Peyer's patch (tissue), 4 donors: ENCODE measurements at places on chromosomes 2 and 18. TPM values are rescaled to one million over a fixed set of nuclear protein-coding genes. Genes with fewer than 3 reads are reported as not detected.

PUM2 gene
- 88.3 TPM for total RNA-seq

RAB27B gene
- total RNA-seq: 4.6 TPM

GCG gene
- 36.9 TPM for total RNA-seq

CIDEA gene
- not detected for total RNA-seq

DNA sequence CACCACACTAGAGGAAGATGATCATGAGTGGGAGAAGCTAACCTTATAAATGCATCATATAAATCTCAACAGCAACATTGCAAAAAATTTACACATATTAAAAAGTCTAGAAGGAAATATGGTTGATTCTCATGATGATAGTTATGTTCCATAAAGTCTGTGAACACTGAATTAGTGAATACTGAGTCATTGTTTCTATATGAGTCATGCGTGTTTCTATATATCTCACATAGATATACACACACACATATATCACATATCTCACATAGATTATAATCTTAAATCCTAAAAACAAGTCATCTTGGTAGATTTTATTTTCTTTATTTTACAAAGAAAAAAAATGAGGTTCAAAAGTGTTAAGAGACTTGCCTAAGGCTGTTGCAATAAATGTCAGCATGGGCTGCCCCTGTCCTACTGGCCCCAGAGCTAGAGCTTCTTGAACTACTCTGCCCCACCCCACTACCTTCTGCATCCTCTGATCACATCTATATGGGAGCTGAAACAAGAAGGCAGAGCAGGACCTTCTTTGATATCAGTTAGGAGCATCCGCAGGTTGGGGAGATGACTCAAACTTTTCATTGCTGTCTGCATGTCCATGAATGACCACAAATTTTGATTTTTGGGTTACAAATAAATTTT is 81.8 kb upstream of the ADAM23 start:
- DNase-seq: no peak

- DNase-seq: no peak
Observed at GRCh38 chr2:9984217-9984739, 32.8 kb downstream of the GRHL1 start.

DNA sequence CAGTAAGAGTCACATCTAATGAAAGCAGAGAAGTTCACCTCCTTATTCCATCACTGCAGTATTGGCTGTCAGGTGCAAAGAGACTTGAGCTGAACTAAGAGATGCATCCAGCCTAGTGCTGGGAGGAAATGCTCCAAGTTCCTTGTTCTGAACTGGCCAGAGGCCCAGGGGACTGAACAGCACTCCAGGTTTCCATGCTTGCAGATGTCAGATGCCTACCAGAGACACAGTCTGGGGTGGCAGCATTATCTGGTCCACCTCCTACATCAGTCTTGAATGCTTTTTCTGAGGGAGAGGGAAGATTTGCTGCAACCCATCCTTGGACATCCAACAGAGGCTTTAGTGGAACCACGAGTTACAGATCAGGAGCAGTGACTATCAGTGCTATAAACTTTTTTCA is 331.3 kb downstream of the CYRIA start:
- no peak for DNase-seq

- no peak for DNase-seq
Observed at GRCh38 chr2:236178890-236179235, 10.7 kb upstream of the GBX2 start.

DNA sequence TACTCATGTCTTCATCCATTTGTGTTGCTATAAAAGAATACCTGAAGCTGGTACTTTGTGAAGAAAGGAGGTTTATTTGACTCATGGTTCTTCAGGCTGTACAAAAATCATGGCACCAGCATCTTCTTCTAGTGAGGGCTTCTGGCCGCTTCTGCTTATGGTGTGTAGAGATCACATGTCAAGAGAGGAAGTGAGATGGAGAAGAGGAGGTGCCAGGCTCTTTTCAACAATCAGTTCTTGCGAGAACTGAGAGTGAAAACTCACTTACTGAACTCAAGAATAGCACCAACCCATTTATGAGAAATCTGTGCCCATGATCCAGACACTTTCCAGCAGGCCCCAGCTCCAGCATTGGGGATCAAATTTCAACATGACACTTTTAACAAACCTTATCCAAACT is 30.0 kb upstream of the BARD1 start:
- DNase-seq: no peak

- no peak for DNase-seq
Observed at GRCh38 chr18:78949216-78949615, 30.4 kb upstream of the SALL3 start.

- DNase-seq: no peak
Observed at GRCh38 chr18:78857314-78858150, 122.1 kb upstream of the SALL3 start.
